ENCODE measurements at places on chromosomes 1 and 21. TPM values are rescaled to one million over a fixed set of nuclear protein-coding genes. Genes with fewer than 3 reads are reported as not detected.

The SPRR1A gene
- not detected for total RNA-seq

The TCHHL1 gene
- total RNA-seq: not detected

The LRRC3 gene
- 1.7 TPM for total RNA-seq

The GPR25 gene
- not detected for total RNA-seq

The HES5 gene
- total RNA-seq: not detected

The PLA2G2C gene
- total RNA-seq: not detected

The ATAD3B gene
- 2.7 TPM for total RNA-seq

The CNR2 gene
- not detected for total RNA-seq

GRCh38 chr1:205182930-205183329 is 28.6 kb downstream of the DSTYK start:
- no peak overlapping the region for H3K4me3 ChIP-seq
- H3K27ac ChIP-seq: peak overlapping the region; percentile 19
- DNase-seq: no peak
- peaks cover 16% of the 10 kb centered on the region for H3K4me1 ChIP-seq

DNA sequence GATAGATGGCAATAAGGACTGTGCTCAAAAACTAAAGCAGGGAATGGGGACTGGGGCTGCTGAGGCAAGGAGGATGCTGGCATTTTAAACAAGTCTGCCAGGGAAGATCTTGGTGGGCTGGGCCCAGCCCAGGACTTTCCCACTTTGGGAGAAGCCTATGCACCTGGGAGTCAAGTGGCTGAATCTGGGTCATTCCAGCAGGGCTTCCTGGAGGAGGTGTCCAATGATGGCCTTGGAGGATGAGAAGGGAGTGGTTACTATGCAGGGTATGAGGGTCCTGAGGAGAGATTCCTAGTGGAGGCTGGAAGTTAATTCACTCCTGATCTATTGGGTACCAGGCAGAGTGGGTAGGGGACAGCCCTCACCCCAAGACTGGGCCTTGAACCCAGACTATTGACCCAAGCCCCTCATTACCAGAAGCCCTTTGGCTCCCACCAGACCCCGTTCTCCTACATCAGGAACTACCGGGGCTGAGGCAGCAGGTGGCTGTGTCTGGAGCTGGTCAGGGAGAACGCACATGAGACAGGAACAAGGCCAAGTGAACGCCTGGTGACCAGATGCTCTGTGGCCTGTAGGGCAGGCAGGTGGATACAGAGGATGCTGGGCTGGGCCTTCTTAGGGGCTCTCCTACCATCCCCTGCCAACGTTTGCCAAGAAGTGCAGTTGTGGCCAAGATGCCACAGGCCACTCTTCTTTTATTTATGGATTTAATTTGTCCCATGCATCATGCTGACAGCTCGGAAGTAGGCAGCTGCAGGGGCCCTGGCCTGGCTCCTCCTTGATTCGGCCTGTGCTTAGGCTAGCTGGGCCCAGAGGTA is 18.3 kb upstream of the LRP8 start:
- H3K4me3 ChIP-seq: no peak overlapping the region
- no peaks in the 10 kb centered on the region for H3K27me3 ChIP-seq
- H3K27ac ChIP-seq: no peak overlapping the region
- no peaks in the 10 kb centered on the region for H3K4me1 ChIP-seq

GRCh38 chr1:245397771-245398170 is 243.0 kb downstream of the KIF26B start:
- no peak overlapping the region for H3K27ac ChIP-seq
- H3K4me3 ChIP-seq: no peak overlapping the region
- no peaks in the 10 kb centered on the region for H3K27me3 ChIP-seq
- H3K36me3 ChIP-seq: no peaks in the 10 kb centered on the region

DNA sequence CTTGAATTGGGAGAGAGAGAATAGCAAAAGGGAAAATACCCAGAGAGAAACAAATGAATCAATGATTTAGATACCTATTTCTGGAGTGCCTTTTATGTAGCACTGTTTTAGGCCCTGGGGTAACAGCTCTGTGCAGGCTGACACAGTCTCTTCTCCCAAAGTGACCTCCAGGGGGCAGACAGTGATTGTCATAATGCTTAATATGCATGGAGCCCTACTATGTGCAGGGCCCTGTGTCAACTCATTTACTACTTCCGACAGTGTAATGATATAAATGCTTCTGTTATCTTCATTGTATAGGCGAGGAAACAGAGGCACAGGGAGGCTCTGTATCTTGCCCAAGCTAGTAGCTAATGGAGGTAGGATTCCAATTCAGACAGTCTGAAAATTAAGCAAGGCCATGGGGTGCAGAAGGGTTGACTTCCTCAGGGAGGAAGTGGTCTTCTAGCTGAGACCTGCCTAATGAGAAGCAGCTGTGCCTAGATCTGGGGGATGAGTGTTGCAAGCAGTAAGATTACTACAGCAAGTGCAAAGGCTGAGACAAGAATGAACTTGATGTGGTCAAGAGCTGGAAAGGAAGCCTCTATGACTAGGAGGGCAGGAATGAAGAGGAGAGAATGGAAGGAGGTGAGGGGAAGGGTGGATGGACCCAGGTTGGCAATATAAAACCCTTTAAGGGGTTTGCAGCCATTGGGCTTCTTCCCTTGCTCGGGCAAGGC is 16.2 kb upstream of the SERINC2 start:
- H3K4me3 ChIP-seq: no peak overlapping the region
- peaks cover 11% of the 10 kb centered on the region for H3K4me1 ChIP-seq
- no peak for DNase-seq
- H3K27me3 ChIP-seq: no peaks in the 10 kb centered on the region
- no peaks in the 10 kb centered on the region for H3K36me3 ChIP-seq

DNA sequence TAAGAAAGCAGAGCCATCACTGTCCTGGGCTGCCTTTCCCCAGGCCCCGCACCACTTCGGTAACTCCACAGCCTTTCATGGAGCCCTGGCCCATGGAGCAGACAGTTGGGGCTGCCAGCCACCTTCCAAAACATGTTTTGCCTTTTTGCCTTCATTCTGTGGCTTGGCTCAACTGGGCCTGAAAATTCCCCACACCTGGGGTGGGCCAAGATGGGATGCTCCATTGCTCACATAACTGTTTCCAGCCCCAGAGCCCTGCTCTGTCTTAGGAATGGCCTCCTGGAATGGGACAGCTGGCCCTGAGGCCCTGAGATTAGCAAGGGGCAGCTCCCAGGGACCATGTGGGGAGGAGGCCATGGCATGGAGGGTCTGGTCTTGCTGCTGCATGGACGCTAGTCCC is 10.9 kb upstream of the PRELP start:
- no peaks in the 10 kb centered on the region for H3K36me3 ChIP-seq
- H3K4me1 ChIP-seq: no peaks in the 10 kb centered on the region
- no peak for DNase-seq
- H3K27me3 ChIP-seq: no peaks in the 10 kb centered on the region
- H3K4me3 ChIP-seq: no peak overlapping the region

DNA sequence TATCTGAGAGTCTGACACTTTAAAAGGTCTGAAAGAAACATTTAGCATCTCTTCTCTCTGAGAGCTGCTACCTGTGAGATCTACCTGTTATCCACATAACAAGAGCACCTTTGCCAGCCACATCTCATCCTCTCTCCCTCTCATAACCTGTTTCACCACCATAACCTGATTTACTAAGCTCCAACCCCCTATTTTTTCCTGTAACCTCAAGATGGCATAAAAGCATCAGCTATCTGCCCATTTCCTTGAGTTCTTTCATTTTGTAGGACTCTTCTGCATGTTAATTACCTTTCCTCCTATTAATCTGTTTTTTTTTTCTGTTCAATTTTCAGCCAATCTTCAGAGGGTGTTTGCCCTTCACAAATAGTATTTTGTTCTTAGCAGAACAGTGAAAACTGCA is 136.5 kb upstream of the KCNK1 start:
- H3K27ac ChIP-seq: no peak overlapping the region
- H3K4me3 ChIP-seq: no peak overlapping the region
- no peaks in the 10 kb centered on the region for H3K4me1 ChIP-seq
- H3K27me3 ChIP-seq: no peaks in the 10 kb centered on the region
- H3K36me3 ChIP-seq: no peaks in the 10 kb centered on the region
- DNase-seq: no peak

GRCh38 chr1:185895208-185895900 is 161.2 kb downstream of the HMCN1 start:
- H3K27ac ChIP-seq: no peak overlapping the region
- no peak for DNase-seq
- H3K4me3 ChIP-seq: no peak overlapping the region
- H3K4me1 ChIP-seq: no peaks in the 10 kb centered on the region

DNA sequence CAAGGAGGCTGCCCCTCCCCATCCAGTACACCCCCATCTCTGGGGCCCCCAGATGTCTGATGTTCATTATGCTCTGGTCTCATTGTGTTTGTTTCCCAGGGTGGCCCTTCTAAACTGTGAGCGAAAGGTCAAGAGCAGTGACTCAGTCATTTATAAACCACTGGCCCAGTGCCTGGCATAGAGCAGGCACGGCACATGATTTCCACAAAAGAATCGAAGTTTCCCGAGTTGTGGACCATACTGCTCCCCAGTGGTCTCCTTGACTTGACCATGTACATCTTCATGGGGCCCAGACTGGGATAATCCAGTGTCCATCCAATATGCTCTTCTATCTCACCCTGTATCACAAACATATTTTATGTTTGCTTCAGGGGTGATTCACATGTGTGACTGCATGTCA is 153.3 kb downstream of the NR5A2 start:
- no peak overlapping the region for H3K4me3 ChIP-seq
- no peaks in the 10 kb centered on the region for H3K36me3 ChIP-seq
- H3K27ac ChIP-seq: no peak overlapping the region
- no peak for DNase-seq

DNA sequence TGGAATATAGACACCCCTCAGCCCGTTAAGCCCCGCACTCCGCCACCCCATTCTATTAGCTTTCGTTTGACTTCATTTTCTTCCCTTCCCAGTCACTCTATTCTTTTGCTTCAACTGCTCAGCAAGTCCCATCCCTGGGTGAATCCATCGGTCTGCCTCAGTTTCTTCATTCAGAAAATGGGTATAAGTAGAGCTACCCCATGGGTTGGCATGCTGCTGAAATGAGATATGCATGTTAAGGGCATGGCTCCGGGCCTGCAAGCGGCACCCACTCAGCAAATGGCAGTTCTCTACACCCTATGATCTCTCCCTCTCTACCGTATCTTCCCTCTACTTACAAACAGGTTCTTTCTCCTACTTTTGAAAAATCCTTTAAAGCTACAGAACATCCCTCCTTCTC is 87.8 kb upstream of the IRF2BP2 start:
- no peak overlapping the region for H3K4me3 ChIP-seq
- no peaks in the 10 kb centered on the region for H3K36me3 ChIP-seq
- H3K4me1 ChIP-seq: peaks cover 18% of the 10 kb centered on the region
- no peaks in the 10 kb centered on the region for H3K27me3 ChIP-seq

DNA sequence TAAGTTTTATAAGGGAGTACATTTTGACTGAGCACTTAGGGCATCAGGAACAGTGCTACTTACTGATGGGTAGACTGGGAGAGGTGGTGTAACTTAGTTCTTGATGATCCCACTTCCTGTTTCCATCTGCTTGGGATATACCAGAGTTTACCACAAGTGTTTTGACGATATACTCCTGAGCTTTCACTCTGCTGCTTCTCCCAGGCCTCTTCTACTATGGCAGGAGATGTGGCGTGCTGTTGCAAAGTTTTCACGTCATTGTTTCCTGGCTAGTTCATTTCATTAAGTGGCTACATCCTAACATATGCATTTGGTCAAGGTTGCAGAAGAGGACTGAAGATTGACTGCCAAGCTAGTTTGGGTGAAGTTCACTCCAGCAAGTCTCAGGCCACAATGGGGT is 41.3 kb upstream of the LAMC2 start:
- peaks cover 26% of the 10 kb centered on the region for H3K36me3 ChIP-seq
- no peak overlapping the region for H3K4me3 ChIP-seq
- H3K27me3 ChIP-seq: no peaks in the 10 kb centered on the region
- no peaks in the 10 kb centered on the region for H3K4me1 ChIP-seq
- no peak overlapping the region for H3K27ac ChIP-seq

DNA sequence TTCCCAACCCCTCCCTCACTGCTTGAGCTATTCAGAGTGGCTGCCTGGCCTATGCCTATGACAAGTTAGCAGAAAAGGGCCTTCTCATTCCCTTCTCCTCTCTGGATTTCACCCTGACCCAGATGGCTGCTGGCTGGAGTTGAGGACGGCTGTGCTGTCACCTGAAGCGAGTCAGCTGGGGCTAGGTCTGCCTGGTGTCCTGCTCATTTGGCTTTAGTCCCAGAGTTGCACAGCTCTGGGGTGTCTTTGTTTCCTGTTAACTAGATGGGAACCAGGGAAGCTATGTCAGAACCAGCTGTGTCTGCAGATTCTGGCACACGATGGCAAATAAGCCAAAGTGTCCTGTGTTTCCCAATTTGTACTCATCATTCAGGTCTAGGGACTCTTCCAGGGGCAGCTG is 52.9 kb downstream of the CNIH3 start:
- no peaks in the 10 kb centered on the region for H3K27me3 ChIP-seq
- H3K27ac ChIP-seq: no peak overlapping the region
- DNase-seq: no peak
- no peak overlapping the region for H3K4me3 ChIP-seq
- no peaks in the 10 kb centered on the region for H3K36me3 ChIP-seq

DNA sequence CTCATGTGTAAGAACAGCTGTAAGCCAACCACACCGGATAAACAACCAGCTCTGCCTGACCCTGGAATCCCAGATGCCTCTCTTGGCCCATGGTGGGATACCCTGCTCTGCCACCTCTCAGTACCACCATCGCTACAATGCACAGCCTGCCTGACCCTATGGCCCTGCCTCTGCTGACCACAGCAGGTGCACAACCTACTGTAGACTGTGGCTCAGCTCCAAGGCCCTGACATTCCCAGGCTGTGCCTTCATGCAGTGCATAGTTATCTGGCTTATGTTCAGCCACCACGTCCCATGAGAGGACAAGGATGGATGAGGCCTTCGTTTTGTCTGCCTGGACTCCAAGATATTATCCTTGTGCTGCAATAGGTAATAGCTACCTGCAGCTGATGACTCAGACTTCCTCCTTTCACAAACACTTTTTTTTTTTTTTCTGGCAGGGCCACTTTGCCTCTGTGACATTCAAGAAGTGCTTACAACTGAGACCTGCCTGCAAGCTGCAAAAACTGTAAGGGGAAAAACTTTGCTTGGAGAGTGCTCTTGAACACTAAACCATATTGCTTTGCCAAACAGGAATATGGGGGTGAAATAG is 177.7 kb downstream of the URB2 start:
- H3K4me1 ChIP-seq: no peaks in the 10 kb centered on the region
- H3K36me3 ChIP-seq: no peaks in the 10 kb centered on the region
- DNase-seq: no peak
- no peaks in the 10 kb centered on the region for H3K27me3 ChIP-seq
- no peak overlapping the region for H3K4me3 ChIP-seq

- no peaks in the 10 kb centered on the region for H3K36me3 ChIP-seq
- H3K27me3 ChIP-seq: no peaks in the 10 kb centered on the region
- H3K4me3 ChIP-seq: no peak overlapping the region
- H3K4me1 ChIP-seq: no peaks in the 10 kb centered on the region
- no peak for DNase-seq
- no peak overlapping the region for H3K27ac ChIP-seq
Observed at GRCh38 chr1:79617777-79618176, 611.2 kb upstream of the ADGRL4 start.

DNA sequence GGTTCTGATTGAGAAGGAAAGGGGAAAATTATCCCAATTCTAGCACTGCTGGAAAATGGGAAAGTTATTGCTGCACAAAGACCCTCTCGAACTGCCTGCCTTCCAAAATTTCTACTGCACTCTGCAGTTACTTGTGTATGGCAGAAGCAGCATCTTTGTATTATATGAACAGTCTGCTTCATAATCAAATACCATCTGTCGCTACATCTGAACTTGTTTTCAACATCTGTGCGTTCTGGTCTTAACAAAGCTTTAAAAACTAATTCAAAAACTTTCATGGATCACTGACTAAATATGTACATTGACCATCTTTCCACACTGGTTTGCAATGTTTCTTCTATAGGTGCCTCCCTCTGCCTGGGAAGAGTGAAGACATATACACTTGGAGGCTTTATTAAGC is 79.2 kb downstream of the PROX1 start:
- H3K36me3 ChIP-seq: no peaks in the 10 kb centered on the region
- no peak overlapping the region for H3K4me3 ChIP-seq
- H3K4me1 ChIP-seq: no peaks in the 10 kb centered on the region
- H3K27me3 ChIP-seq: no peaks in the 10 kb centered on the region
- no peak overlapping the region for H3K27ac ChIP-seq
